Caki2 (cell line): ENCODE measurements at places on chromosomes 6 and 20. TPM values are rescaled to one million over a fixed set of nuclear protein-coding genes. Genes with fewer than 3 reads are reported as not detected.

DNA sequence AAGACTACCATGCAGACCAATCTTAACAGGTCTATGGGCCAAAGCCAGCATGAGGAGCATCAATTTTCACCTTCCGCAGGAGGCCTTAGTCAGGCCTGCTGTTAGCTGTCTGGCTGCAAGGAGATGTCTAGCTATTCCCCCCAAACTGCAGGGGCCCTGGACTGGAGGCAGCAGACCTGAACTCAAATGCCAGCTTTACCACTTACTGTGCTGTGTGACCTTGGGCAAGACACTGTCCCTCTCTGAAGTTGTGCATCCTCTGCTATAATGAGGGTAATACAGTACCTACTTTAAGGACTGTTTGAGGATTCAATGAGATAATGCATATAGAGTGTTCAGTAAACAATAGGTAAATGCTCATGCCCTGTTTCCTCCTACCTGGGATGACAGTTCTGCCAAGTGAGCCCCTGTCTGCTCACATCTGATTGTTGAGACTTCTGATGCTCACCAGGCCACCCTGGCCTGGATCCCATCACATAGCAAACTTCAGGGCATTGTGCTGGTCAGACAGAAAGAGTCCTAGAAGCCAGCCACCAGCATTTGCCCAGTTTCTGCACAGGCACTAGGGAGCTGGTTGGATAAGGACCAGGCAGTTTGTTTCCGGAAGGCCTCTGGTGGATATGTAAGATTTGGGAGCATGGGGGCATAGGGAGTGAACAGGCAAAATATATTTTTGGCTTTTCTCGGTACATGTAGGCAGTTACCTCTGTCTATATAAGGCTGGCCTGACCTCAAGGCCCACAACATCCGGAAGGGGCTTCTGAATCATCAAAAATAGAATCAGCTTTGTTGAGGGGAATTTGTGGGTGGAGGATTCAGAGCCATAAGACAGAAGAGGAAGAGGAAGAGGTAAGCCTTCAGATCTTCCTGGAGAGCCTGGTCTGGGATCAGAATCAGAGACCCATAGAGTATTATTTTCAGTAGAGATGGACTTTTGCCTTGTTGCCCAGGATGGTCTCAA is 2.3 kb upstream of the OCSTAMP start:
- no peak for DNase-seq

DNA sequence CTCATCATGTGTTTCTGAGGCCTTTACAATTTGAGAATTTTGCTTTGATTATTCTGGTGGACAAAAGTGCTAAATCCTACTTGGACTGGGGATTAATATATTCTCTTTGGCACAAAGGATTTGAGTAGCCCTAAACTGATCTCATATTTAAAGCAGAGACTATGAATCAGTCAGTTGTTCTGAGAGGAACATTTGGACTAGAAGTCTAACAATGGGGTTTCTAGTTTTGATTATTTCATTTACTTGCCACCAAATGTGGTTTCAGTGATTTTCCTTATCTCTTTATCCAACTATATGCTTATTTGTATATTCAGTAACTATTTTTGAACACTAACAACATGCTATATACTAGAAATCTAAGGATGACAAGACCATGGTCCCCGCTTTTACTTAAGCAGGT is 81.4 kb downstream of the PDE10A start:
- DNase-seq = no peak

DNA sequence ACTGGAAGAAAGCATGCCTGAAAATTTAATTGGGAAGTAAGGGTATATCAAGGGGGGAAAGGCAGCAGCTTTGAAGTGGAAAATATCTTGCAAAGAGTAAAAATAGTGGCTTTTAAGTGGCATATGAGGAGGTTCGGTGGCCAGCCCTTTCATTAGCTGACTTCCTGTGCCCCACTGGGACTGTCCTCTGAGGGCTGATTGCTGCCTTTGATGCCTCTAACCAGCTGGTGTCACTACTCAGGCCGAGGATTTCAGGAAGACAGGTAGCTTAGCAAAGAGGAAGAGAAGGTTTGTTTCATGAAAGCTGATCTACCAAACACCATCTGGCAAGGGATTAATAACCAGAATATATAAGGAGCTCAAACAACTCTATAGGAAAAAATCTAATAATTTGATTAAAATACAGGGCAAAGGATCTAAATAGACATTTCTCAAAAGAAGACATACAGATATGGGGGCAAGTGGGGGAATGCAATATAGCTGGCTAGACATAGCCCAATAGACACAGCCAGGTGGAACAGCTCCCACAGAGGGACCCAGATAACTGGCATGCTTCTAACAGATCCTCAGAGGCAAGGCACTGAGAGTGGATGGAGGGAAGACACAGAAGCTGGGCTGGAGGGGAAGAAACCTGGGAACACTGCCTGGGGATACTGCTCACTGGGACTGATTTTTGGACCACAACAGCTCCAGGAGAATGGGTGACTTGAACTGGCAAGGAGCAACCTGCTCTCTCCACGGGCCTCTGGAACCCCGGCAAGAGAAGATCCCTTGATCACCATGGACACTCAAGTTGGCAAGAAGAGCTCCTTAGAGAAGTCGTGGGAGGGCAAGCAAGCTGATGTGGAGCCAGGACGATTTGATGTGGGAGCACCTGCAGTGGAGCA is 33.2 kb downstream of the CCN2 start:
- no peak for DNase-seq

Gene IPCEF1
- 0.20 and 0.29 TPM in 2 replicates for total RNA-seq

DNA sequence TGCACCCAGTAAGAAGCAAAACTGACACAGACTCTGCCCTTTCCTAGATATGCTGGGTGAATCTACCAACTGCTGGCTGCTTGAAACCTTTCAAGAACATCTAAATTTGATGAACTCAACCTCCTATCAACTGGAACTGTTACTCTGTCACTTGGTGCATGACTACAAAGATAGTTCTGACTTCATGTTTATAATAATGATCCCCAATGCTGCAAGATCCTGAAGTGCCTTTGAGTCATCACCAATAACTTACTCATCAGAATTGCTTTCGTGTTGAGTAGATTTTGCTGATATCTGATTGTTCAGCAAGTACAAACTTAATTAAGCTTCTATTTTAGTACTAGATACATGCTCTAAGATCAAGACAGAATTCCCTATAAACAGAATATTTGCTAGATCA is 100.2 kb upstream of the ARMC2 start:
- no peak for DNase-seq
